ENCODE measurements at places on chromosomes 3 and 15.

- no peak for DNase-seq
Measured at GRCh38 chr3:72487078-72487765, 361.0 kb downstream of the SHQ1 start.

GRCh38 chr3:67601919-67602608 lies 52.3 kb downstream of the SUCLG2 start:
- no peak for DNase-seq

DNA sequence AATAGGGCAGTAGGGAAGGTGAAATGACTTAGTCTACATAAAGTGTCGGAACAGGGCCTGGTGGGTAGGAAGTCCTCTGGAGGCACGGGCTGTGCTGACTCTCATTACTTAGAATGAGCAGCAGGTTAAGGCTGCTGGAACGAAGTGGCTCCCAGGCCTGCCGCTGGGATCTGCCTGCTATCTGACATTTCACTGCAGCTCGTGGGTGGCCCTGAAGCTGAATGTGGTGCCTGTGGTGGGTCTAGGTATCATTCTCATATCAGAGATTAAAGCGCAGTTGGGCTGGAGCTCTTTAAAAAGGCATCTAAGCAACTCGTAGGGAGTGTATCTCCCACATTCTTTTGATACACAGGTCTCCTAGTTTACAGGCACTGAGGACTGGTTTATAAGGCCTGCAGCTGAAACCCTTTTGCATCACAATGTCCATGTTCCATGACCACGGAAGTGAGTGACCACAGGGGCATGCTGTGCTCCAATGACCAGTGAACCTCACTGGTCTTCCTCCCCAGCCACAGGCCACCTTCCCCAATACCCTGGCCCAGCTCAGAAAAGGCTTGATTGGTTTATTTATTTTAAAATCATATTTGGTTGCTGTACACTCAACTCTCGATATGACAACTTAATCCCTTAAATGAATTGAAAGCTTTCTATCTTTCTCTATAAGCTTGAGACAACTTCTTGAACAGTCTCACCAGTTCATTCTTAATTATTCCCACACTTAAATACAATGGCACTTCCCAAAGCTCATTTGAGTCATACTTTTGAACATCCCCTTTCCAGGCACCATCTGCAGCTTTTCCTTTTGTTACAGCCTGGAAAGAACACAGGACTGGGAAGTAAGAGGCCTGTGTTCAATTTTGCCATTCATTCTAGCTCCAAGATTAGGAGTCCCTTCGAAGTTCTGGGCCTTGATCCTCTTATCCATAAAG lies 19.0 kb downstream of the ADAMTS9 start:
- DNase-seq = no peak

DNA sequence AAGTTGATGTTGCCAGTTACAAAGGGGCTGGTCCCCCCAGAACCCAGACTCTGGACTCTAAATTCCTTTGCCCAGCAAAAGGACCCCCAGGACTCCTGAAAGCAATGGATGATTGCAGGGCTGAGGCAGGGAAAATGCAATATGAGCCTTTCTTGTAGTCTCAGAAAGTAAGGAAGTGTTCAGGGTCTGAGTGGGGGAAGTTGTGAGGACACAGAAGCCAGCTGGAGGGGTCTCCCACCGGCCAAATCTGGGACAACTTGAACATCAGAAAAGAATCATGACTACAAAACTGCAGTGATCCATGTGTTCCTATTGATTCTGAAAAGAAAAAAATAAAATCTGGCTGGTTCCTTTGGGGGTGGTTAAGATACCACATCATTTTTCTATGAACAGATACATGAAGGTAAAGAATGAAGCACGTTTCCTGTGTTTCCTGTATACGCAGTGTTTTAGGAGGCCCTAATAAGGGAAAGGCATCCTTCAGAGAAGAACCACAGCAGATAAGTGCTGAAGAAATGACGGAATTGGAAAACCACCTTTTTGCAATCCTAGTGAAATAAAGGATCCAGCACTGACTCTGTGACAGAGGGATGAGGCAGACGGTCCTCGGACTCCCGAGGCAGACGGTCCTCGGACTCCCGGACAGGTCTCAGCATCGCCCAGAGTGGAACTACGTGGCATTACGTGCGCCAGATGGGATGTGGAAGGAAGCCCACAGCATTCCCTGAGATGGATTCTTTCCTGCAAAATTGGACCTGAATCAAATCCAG lies 22.2 kb upstream of the GRIP2 start:
- DNase-seq = no peak
